ENCODE measurements at places on chromosomes 7 and 10. TPM values are rescaled to one million over a fixed set of nuclear protein-coding genes. Genes with fewer than 3 reads are reported as not detected.

IMPDH1 gene
- 75.2 TPM for total RNA-seq

CTAGE8 gene
- 0.19 TPM for total RNA-seq

GDF10 gene
- total RNA-seq, result 2.0 TPM

GAD2 gene
- not detected for total RNA-seq

ATRNL1 gene
- total RNA-seq, result 1.4 TPM

SPDYE16 gene
- total RNA-seq, result not detected

AKR1B15 gene
- total RNA-seq, result not detected

Measured in regular cardiac myocyte (primary cell).